ENCODE measurements at places on chromosomes 2 and 18. TPM values are rescaled to one million over a fixed set of nuclear protein-coding genes. Genes with fewer than 3 reads are reported as not detected.

The OTOF gene
- not detected for total RNA-seq

The SIX3 gene
- not detected for total RNA-seq

The HAAO gene
- total RNA-seq = 0.72 TPM

The VWA3B gene
- 0.59 TPM for total RNA-seq

The PHOSPHO2 gene
- 5.0 TPM for total RNA-seq

The CIB4 gene
- total RNA-seq = not detected

The IL37 gene
- total RNA-seq = not detected

The PLA2R1 gene
- 19.9 TPM for total RNA-seq

The MYO7B gene
- under 0.01 TPM for total RNA-seq

The PPP4R3B gene
- total RNA-seq = 36.5 TPM

The DSG2 gene
- 21.2 TPM for total RNA-seq

The RIT2 gene
- not detected for total RNA-seq

The KCNK3 gene
- not detected for total RNA-seq

The C2orf66 gene
- 0.36 TPM for total RNA-seq

The CNRIP1 gene
- 46.3 TPM for total RNA-seq

The NEU2 gene
- not detected for total RNA-seq

The DAW1 gene
- total RNA-seq = not detected

The C2orf72 gene
- total RNA-seq = not detected

The INHA gene
- 0.29 TPM for total RNA-seq

The HOXD8 gene
- total RNA-seq = 3.3 TPM

The UCN gene
- total RNA-seq = 0.36 TPM

The PLGLB1 gene
- 2.9 TPM for total RNA-seq

The BCL11A gene
- 0.29 TPM for total RNA-seq

The CNTNAP5 gene
- not detected for total RNA-seq

The TEX44 gene
- not detected for total RNA-seq

The B3GNT7 gene
- total RNA-seq = 0.72 TPM

The LCT gene
- total RNA-seq = under 0.01 TPM

The FER1L5 gene
- total RNA-seq = 1.1 TPM

The LYPD6B gene
- 2.9 TPM for total RNA-seq

The SPDYA gene
- total RNA-seq = 0.59 TPM

The DSC3 gene
- total RNA-seq = under 0.01 TPM

The TUBA3E gene
- not detected for total RNA-seq

The CYP27A1 gene
- total RNA-seq = 25.0 TPM

The ZNF385B gene
- total RNA-seq = 1.1 TPM

The MYO3B gene
- total RNA-seq = 0.36 TPM

The TBR1 gene
- total RNA-seq = not detected

The RTP5 gene
- not detected for total RNA-seq

The MGAT4A gene
- total RNA-seq = 0.36 TPM

The IL36G gene
- not detected for total RNA-seq

The SEMA4C gene
- 29.7 TPM for total RNA-seq

The BMP10 gene
- total RNA-seq = not detected

The OR6B2 gene
- not detected for total RNA-seq

The CFAP65 gene
- not detected for total RNA-seq

The AMER3 gene
- total RNA-seq = not detected

The SPEG gene
- 26.4 TPM for total RNA-seq

The STPG4 gene
- 0.72 TPM for total RNA-seq

The ANKRD23 gene
- 1.8 TPM for total RNA-seq

The SLC5A7 gene
- not detected for total RNA-seq

The LINC00305 gene
- not detected for total RNA-seq

The TRIM43 gene
- total RNA-seq = not detected

The TCF23 gene
- total RNA-seq = not detected

The DSC2 gene
- under 0.01 TPM for total RNA-seq

The UBE2F gene
- 45.1 TPM for total RNA-seq

The GBX2 gene
- not detected for total RNA-seq

The CCL20 gene
- total RNA-seq = 1.2 TPM

The ST6GAL2 gene
- 0.36 TPM for total RNA-seq

Measured in osteoblast (primary cell).